IPS DF 19.7 (cell line): ENCODE measurements at places on chromosomes 1 and 21.

- DNase-seq: no peak
These were observed 49.7 kb downstream of the PRPF38A start for GRCh38 chr1:52454127-52454526.

DNA sequence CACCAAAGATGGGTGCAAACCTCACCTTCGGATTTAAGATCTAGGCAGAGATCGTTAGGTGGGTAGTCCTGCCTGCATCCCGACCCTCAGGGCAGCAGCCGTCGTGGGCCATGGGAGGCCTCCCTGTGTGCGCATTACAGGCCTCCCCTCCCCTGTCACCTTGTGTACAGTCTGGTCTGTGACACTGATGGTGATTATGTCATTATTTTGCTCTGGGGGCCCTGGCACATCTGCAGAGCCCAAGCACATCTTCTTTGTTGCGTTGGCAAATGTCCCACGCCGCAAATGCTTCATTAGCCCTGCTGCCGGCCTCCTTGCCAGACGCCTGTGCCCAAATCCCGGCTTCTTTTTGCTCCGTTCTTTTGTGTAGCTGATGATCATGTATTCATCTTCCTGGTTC, 31.7 kb downstream of the PROX1 start:
- no peak for DNase-seq

DNA sequence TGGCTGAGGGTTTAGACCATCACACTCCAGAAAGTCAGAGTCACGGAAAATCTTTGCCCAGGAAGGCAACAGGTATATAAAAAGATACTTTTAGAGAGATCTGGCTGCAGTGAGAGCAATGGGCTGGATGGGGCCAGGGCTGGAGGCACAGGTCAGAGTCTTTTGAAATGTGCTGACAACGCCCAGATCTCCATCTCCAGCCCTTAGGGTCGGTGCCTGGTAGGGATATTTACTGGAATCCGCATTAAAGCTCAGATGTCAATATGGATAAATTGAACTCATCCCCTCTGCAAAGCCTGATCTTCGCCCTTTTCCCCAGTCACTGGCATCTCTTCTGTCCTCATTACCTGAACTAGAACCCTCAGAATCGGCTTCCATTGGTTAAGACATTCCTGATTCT, 82.2 kb downstream of the BCAR3 start:
- no peak for DNase-seq

GRCh38 chr1:33088119-33088906, 7.4 kb downstream of the AZIN2 start:
- no peak for DNase-seq

- no peak for DNase-seq
These were observed 131.4 kb downstream of the HS2ST1 start for GRCh38 chr1:87045761-87046304.

DNA sequence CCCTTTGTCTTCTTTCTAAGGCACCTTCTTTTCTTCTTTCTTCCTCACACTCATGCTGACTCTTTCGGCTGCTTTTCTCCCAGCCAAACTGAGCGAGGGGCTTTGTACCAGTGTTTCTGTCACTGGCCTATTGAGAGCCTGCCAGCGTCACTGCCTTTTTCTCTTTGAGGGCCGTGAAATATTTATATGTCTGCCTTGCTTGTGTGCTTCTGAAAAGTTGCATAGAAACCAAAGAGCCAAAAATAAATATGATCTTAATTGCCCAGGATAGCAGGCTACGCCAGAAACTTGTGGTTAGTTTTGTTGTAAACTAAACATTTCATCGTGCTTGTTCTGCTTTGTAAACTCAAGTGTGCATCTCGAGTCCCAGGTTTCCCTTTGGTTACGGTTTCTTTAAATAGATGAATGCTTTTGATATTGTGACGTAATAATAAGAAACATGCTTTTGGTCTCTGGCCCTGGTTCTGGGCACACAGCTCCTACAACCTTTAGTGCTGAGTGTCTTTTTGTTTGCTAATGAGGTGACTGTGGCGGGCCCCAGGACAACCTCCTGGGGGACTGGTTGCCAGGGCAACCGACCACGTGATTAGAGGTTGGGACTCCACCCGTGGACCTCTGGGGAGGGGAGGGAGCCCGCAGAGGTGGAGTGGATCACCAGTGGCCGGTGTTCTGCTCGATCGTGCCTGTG, 10.8 kb downstream of the SLC37A1 start:
- DNase-seq: no peak

GRCh38 chr1:94862718-94863117, 42.6 kb downstream of the SLC44A3 start:
- no peak for DNase-seq

- no peak for DNase-seq
These were observed 1.4 kb downstream of the RCC1 start for GRCh38 chr1:28507247-28507645.

DNA sequence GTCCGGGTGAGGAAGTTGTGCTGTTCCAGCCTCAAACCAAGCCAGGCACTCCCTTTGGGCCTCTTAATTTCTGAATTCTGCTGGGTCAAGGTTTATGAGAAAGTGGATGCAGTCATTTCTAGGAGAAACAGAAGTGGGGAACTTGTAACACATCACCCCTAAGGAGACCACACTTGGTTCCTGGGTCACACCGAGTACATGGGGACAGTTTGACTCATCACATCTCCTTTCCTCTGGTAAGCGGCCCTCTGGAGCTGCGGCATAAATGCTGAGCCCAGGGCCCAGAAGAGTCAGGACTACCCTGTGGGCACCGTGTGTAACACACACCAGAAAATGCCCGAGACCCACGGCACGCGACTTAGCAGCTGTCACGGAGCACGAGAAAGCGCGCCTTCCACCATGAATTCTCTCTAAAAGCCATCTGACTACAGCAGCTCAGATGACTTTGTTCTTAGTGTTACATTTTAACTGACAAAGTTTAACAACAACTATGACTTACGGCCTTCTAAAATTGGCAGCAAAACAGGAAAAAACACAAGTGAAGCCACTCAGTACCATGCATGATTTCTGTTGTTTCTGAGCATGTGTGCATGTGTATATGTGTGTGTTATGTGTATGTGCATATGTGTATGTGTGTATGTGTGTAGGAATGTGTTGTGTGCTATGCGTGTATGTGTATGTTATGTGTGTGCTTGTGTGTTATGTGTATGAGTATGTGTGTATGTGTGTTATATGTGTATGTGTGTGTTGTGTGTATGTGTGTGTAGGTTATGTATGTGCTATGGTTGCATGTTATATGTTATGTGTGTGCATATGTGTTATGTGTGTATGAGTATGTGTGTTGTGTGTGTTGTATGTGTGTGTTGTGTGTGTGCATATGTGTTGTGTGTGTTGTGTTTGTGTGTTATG, 50.8 kb downstream of the TOMM20 start:
- no peak for DNase-seq

- no peak for DNase-seq
These were observed 9.8 kb downstream of the CBR1 start for GRCh38 chr21:36079671-36080070.

DNA sequence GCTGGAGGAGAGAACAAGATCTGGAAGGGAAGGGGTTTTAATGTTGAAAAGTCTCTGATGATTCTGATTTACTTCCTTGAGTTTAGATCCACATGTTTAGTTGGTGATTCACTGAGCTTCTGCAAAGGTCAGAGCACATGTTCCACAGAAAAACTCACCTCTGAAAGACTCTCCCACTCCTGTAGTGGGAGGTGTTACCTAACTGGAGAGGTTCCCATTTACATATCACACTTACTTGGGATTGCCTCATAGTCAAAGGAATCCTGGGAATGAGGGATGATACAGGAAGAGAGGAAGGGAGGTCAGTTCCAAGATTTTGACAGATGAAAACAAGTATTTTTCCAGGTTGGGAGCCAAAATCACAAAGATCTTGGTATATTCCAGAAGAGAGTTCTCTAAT, 2.7 kb upstream of the NTNG1 start:
- no peak for DNase-seq

DNA sequence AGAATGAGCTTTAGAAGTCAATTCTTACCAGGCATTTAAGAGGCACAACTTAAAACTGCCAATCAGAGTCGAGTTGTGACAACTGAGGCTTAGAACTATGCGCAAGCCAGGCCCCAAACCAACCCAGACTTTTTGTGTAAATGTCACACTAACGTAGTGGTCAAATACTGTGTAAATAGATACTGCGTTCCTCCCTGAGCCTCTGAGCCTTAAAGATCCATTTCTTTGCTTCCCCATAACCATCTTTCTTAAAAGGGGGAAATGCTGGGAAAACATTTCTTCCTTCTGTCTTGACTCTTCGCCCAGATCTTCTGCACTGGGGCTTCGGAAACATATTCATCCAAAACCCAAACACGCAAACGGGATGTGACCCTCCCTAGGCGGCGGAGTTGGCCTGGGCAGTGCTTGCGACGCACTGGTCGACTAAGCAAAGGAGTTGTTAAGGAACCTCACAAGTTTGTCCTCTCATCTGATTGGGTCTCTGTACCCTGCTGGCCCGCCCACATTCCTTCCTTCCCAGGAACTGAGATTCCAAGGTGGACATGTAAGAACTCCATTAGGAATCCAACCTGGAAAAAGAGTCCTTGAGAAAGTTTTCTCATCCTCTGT, 2.6 kb downstream of the ADAMTS5 start:
- no peak for DNase-seq

- DNase-seq: no peak
These were observed 69.2 kb upstream of the KIF26B start for GRCh38 chr1:245085508-245086095.

DNA sequence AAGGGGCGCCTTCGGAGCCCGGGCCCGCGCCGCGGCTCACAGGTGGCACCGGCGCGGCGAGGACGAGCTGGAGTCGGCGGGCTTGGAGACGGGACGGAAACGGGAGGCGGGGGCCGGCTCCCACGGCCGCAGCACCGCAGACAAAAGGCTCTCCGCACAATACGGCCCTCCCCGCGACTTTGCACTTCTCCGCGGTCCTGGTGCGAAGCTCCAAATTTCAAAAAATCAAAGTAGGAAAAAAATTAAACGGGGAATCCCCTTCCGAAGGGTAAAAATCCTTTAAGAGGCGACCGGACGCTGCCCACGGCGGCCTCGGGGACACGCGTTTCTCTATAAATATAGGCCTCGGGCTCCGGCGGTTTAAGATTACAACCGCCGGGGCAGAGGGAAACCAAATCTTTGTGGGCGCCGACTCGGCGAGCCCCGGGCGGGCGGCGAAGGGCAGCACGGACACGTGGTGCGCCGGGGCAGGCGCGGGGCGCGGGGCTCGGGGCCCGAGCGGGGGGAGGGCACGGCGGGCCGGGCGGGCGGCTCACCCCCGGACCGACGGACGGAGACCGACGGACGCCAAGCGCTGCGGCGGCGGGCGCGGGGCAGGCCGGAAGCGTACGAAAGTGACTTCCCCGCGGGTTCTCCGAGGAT, 453 bp downstream of the PABPC4 start:
- no peak for DNase-seq

- DNase-seq: no peak
These were observed 120.7 kb downstream of the LEPR start for GRCh38 chr1:65541161-65541560.

DNA sequence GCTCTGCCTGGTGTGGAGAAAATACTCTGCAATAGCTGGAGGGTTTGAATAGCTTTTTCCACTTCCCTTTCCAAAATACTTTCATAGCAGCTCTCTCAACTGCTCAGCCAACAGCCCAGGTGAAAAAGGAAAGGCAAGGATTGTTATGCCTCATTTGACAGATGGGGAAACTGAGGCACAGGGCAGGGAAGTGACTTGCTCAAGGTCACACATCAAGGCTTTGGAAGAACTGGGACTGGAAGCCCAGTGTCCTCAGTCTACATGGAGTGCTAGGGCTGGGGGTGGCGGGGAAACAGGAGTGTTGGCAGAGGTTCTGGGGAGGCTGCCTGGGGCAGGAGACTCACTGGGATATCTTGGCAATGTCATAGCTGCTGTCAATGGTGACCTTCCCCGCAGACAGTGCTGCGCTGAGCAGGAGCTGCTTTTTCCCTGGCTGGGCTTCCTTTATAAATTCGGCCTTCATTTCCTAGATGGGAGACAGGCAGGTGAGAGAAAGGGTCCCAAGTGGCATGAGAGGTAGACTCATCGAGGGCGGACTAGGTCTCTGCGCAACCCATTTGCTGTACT, 4.0 kb downstream of the CHI3L1 start:
- DNase-seq: no peak

DNA sequence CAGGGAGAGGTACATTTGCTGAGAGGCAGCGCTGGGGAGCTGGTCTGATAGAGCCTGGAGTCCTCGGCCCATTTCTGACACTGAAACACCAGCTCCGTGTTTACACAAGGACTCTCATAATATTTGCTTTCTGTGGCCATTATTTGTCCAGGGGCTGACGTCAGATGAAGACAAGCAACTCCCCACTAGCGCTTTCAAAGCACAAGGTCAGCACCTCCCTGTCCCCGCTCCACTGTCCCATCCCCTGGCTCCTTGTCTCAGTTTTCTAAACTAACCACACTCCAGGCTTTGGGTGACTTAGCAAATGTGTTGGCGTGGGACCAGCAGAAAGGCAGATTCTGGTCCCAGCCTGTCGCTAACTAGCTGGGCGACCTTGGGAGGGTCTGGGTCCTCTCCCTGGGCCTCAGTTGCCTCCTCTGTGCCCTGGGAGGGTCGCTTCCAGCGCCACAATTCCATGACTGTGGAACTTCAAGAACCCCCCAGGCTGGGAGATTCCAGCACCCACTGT, 37.4 kb upstream of the ZBTB40 start:
- no peak for DNase-seq

- DNase-seq: no peak
These were observed 36.6 kb upstream of the SSX2IP start for GRCh38 chr1:84726593-84727499.
